ENCODE measurements at places on chromosomes 3 and 15.

GRCh38 chr15:69320977-69321554 is 22.4 kb downstream of the PAQR5 start:
- DNase-seq, result no peak

GRCh38 chr15:50241684-50242450 is 23.7 kb downstream of the HDC start:
- no peak for DNase-seq

DNA sequence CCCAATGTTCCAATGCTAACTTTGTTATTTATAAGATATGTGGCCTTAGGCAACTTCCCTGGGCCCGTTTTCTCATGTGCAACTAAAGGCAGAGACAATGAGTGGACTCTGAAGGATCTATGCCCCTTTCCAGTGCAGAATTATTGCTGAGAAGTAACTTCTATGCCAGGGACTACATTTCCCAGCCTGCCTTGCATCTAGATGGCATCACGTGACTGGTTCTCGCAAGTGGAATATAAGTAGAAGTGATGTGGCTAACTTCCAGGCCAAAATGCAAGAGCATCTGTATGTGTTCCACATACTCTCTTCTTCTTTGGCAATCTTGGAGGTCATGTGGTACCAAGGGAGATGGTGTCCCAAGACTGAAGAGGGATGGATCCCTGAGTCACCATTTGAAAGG is 674.4 kb downstream of the NTRK3 start:
- DNase-seq, result no peak

DNA sequence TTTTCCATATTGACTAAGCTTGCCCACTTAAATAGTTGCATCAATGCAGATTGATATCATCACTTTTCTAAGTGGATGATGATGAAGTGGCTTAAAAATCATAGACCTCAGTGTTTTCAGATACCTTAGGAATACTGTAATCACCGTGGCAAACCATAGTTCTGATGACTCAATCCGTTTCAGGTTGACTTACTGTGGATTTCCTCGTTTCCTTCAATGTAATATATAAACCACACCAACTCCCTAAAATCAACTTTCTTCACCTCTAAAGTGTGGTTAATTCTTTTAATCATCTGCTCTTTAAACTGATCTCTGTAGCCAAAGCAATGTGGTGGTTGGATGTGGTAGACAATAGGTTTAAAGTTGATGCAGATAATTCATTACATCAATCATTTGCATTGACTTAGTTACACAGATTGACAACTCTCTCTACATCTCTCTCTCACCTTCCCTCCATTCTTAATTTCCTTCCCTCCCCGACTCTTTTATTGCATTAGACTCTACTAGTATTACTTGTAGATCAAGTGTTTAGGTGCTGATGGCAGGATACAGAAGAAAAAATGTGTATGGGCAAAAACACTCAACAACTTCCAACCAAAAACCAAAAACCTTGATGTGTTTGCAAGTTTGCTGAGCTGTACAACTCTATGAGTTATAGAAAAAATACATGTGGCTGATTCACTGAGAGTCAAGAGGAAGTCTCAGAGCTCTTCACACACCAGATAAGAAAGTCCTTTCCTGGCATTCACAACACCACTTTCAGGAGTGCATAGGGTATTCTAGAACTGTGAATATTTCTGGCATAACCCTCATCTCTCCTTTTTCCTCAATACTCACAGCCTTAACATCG is 243.5 kb downstream of the NFKBIZ start:
- DNase-seq, result no peak

- DNase-seq, result no peak
Measured at GRCh38 chr3:18238746-18239331, 186.3 kb downstream of the SATB1 start.
